Activated CD8-positive, alpha-beta memory T cell treated with anti-CD3 and anti-CD28 coated beads, Interleukin-2, amount 10 ng/mL, durations not matched to agents 7 days and 5 days (primary cell): ENCODE measurements at places on chromosomes 12 and 14.

DNA sequence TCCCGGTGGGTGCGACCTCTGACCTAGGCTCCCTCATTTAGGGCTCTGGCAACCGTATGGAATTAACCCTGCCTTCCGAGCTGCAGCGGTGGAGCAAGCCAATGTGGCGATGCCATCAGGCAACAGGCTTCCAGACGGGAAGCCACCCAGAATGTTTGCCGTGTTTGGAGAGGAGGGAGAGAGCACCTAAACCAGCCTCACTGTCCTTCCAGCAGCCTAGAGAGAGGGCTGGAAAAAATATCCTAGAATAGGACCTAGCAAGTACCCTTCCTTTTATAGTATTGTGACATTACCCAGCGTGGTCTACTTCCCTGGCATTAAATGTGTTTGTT is 287 bp upstream of the SLC2A13 start:
- DNase-seq: no peak

- no peak for DNase-seq
Observed at GRCh38 chr14:103731916-103732867, 16.6 kb downstream of the ZFYVE21 start.

DNA sequence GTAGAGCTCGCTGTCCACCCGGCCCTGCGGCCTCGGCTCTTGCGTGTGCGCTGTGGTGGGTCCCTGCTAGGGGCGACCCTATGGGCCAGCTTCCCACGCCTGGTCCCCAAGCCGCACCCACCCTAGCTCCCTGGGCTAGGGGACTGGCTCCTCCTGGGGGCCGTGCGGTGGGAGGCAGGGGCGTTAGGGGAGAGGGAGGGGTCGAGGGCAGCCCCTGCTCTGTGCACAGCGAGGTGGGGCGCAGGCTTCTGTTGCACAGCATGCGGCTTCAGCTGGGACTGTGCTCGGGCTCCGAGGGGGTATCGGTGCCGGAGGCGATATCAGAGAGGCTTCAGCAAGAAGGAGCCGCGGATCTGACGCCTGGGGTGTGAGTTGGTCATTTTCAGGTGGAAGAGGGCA is 86.1 kb downstream of the ALG10 start:
- DNase-seq: no peak

- no peak for DNase-seq
Observed at GRCh38 chr14:96649327-96649601, 147.1 kb downstream of the PAPOLA start.

DNA sequence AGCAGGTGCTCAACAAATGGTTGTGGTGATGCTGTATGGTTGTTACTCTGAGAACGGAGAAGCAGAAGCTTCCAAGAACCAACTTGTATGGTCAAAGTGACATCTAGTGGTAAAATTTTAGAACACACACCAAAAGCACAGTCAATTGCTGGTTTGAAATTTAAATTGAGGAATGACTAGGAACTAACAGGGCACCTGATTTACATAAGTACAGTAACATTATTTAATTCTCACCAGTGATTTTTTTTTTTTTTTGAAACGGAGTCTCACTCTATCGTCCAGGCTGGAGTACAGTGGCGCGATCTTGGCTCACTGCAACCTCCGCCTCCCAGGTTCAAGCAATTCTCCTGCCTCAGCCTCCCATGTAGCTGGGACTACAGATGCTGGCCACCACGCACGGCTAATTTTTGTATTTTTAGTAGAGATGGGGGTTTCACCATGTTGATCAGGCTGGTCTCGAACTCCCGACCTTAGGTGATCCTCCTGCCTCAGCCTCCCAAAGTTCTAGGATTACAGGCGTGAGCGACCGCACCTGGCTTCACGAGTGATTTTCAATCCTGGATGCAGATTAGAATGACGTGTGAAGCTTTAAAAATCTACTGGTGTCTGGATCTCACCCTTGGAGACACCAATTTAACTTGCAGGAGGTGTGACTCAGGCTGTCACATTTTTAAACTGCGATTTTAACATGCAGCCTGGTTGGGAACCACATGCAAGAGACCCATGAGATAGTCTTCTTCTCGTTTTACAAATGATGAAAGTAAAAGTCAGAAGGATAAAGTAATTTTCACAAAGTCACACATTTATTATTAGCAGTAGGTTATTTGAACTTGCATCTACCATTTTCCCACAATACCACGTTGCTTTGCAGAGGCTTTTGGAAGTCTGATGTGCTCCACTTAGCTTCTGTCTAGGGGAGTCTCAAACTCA is 14.1 kb upstream of the NUMB start:
- DNase-seq: no peak

- no peak for DNase-seq
Observed at GRCh38 chr12:8678661-8679111, 16.1 kb upstream of the MFAP5 start.

DNA sequence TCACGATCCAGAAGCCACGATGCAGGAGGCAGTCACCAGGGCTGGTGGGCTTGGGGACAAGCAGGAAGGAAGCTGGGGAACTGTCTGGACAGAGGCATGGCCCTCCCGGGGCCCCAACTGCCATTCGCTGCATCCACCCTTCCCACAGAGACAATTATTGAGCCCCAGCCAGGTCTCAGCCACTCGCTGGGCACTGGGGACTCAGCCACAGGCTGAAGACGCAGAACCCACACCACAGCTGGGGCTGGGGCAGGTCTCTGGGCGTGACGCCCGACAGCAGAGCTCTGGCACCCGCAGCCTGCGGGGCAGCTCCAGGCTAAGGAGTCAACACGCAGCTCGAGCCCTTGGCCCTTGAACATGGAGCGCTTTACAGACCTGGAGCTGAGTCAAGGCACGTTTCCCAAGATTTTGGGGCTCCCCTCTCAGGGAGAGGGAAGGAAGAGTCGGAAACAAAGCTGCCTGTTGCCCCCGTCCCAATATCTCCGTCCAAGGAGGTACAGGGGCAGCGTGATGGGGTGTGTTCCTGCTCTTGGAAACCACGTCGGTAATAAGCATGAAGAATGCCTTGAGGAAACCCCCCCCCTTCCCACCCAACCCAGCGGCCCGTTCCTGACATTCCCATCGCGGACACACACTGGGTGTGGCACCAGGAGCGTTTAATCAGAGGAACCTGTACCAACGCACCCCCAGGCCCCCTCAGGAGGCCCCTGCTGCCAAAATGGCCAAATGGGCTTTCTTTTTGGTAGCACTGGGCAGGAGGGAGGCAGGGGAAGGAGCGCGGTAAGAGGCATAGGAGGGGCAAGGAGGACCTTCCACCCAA is 6.7 kb downstream of the RIMBP2 start:
- DNase-seq: no peak

- DNase-seq: no peak
Observed at GRCh38 chr12:131128556-131128955, 174.8 kb downstream of the ADGRD1 start.

DNA sequence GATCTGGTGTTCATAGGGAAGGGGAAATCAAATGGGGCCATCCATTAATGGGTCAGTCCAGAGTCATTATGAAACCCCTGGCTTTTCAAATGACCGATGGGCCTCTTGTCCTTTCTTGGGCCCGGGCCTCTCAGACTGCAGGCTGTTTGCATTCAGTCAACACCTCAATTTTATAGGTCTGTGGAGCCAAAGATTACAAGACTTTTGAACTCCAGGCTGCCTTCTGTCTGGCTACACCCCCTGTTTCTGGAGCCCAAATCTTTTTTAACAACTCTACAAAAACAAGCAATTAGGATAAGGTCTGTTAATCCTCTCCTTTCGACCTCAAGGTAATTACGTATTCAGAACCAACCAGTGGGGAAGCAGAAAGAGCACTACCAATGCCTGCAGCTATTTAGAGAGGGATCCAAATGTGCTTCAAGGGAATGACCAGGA is 35.6 kb downstream of the DUSP6 start:
- no peak for DNase-seq
